ENCODE measurements at places on chromosomes 7 and 10. TPM values are rescaled to one million over a fixed set of nuclear protein-coding genes. Genes with fewer than 3 reads are reported as not detected.

Gene HOXA1
- 0.52 TPM for total RNA-seq

Gene PCLO
- 0.03 TPM for total RNA-seq

Gene ACSM6
- total RNA-seq, result not detected

Gene NEBL
- total RNA-seq, result not detected

Gene LRRC18
- total RNA-seq, result not detected

Gene LIPJ
- total RNA-seq, result not detected

Gene FAM237B
- not detected for total RNA-seq
